NCI-H2171 treated with DMSO at 0.1 percent for 48 hours (cell line): ENCODE measurements at places on chromosomes 5 and 9.
A peak's percentile ranks its signal among the peaks of the same experiment; 100 is the strongest.

- no peak for DNase-seq
Observed at GRCh38 chr9:113509463-113509862, 45.9 kb downstream of the RGS3 start.

GRCh38 chr9:91036826-91037510 is 235.3 kb downstream of the SYK start:
- peak; percentile 84 for DNase-seq

GRCh38 chr5:139155333-139155732 is 42.8 kb downstream of the SIL1 start:
- DNase-seq: no peak

- DNase-seq: no peak
Observed at GRCh38 chr5:146071171-146071570, 34.2 kb downstream of the PLAC8L1 start.

GRCh38 chr5:36664766-36665165 is 58.4 kb downstream of the SLC1A3 start:
- DNase-seq: no peak
